ENCODE measurements at places on chromosomes 13 and 19.

DNA sequence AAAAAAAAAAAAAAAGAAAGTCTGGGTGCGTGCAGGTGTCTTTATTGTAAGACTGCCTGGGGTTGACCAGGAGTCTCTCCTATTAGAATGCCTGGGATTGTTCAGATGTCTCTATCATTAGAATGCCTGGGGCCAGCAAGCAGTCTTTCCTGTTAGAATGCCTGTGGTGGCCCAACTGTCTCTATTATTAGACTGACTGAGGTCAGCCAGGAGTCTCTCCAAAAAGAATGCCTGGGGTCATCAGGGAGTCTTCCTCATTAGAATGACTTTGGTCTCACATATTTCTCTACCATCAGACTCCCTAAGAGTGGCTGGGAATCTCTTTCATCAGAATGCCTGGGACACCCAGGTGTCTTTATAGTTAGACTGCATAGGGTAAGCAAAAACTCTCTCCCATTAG is 1577.5 kb downstream of the UQCRFS1 start:
- no peak for DNase-seq

DNA sequence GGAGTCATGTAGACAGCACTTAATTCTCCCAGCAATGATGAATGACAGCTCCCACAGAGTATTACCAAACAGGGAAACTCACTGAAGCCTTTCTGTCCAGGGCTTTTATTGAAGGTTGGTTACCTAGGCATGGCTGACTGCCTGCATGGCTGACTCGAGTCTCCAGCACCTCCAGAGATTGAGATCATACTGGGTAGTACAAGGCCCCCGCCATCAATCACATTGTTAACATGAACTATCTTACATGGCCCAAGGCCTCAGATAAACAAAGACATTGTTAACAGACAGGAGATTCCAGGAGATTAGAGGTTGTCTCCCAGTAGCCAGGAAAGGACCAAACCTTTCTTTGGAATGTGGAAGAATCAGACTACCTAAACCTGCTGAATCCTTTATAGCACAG is 128.3 kb upstream of the LSM14A start:
- DNase-seq = no peak

DNA sequence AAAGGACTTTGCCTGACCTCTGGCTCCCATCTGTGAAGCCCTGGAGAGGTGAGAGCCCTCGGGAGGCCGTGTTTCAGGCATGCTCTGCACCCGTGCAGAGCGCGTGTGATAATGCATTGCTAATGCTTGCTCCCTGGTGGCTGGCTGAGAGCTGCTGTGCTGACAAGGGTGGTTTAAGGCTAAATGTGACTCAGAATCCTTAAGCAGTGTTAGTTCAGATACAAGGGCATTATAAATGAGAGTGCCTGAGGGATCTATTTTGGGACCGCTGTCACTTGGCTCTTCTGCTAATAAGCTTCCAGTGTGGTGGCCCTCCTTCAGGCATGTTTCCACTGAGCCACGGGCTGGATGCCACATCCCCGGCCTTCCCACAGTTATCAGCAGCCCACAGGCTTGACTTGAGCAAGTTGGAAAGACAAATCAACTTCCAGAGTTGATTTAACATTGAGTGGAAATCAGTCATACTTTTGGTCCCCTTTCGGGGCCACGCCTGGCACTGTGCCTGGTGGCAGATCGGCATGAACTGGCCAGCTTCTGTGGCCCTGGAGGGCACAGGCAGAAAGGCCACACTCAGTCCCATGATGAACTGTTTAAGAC is 17.0 kb downstream of the ALOX5AP start:
- no peak for DNase-seq

GRCh38 chr13:75558145-75558840 is 8.7 kb downstream of the UCHL3 start:
- no peak for DNase-seq

DNA sequence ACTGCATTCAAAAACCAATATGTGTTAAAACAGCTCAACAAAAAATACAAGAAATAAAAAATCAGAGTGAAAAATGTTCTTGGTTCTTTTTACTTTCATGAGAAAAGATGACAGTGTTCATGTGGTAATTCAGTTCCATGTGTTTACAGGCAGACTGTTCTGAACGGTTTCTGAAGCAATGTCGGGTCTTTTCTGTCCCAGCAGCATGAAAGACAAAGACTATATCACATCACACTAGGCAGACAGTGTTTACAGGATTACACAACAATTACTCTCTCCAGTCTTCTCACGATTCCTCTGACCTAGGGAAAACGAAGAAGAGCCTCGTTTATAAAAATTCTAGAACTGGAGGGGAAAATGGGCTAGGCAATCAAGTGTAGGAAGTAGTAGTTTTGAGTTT is 83.4 kb downstream of the UBL3 start:
- no peak for DNase-seq

- DNase-seq = no peak
Observed at GRCh38 chr13:72586518-72586917, 140.9 kb downstream of the MZT1 start.

Data from spleen (tissue), 13 donors.